Right cardiac atrium (tissue), 5 donors: ENCODE measurements at places on chromosomes 16 and 17. TPM values are rescaled to one million over a fixed set of nuclear protein-coding genes. Genes with fewer than 3 reads are reported as not detected.

APOH gene
- 0.11 TPM for polyA plus RNA-seq

CPHXL gene
- not detected for polyA plus RNA-seq

AANAT gene
- polyA plus RNA-seq = not detected

TRIM47 gene
- 19.2 TPM for polyA plus RNA-seq

JPT1 gene
- polyA plus RNA-seq = 40.5 TPM

GRCh38 chr16:63995025-63995424 is 1126.8 kb downstream of the CDH11 start:
- no peak for DNase-seq

- DNase-seq = peak; percentile 88
Observed at GRCh38 chr16:27720731-27721530, 171.0 kb downstream of the KATNIP start.

DNA sequence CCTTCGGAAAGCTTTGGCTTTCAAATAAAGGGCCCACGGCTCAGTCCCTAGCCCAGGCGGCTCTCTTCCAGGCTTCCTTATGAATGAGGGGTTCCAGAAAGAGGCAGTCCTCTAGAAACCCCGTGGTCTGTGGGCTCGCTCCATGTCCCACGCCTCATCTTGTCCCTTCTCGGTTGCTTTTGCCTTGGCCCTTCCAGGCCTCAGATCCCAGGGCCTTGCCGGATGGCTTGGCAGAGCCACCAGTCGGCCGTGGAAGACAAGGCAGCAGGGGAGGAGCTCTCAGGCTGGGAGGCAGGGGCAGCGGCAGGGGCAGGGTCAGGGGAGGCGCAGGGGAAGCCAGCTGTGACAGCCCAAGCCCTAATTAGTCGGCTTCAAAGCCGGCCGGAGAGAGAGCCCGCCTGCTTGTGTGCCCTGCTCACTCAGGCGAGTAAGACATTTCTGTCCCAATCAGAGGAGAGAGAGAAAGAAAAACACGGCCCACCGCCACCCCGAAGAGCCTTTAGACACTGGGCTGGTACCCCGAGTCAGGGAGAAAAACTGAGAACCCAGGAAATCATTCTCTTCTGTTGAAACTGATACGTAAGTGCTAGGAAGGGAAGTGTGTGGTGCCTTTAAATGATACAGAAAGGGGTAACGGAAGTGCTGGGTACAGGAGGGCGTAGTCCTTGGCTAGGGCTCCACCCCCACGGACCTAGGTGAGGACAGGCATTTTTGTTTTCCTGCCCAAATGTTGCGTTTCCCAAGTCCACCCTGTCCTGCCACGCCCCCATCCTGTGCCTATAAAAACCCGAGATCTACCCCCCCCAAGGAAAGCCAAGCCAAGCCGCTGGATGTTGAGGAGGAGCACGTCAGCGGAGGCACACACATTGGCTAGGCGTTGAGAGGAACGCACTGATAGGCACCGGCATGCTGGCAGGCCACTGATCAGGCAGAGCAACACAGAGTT is 27.8 kb upstream of the MEIOC start:
- peak; percentile 86 for DNase-seq

- no peak for DNase-seq
Observed at GRCh38 chr17:535198-535597, 179.4 kb downstream of the VPS53 start.

DNA sequence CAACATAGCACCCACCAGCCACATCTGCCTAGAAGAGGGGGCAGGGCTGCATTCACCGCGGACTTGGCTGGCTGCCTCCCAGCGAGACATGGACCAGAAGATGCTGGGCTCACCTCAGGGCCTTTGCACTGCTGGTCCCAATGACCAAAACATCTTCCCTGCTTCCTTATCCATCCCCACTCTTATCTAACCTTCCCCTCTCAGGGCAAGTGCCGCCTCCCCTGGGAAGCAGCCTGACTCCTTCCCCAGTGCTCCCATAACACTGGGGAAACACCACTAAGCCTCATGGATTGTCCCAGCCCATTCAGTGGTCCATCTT is 5.7 kb downstream of the TMC6 start:
- peak; percentile 32 for DNase-seq
